Putamen (tissue), 1 donor: ENCODE measurements at places on chromosomes 5 and 9.

- DNase-seq: no peak
These were observed 230.3 kb downstream of the MPDZ start for GRCh38 chr9:13049223-13049622.

GRCh38 chr5:77358255-77359205 is 133.6 kb downstream of the WDR41 start:
- DNase-seq: no peak

DNA sequence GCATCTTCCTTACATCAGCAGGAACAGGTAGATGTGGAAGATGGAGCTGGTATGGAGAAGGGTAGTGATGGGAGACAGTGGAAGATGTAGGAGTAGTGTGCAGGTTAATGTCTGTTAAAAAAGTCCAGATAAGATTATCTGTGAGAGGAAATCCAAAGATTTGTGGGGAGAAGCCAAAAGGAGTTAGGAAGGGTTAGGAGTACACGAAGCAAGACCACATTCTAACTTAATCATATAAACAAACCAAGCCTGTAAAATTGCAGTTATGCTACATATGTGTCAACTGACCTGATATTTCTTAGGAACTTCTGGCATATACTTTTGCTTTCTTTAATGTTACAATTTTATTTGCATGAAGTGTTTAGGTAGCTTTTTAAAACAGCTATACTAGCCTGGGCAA is 142.1 kb upstream of the DMRT1 start:
- DNase-seq: no peak

DNA sequence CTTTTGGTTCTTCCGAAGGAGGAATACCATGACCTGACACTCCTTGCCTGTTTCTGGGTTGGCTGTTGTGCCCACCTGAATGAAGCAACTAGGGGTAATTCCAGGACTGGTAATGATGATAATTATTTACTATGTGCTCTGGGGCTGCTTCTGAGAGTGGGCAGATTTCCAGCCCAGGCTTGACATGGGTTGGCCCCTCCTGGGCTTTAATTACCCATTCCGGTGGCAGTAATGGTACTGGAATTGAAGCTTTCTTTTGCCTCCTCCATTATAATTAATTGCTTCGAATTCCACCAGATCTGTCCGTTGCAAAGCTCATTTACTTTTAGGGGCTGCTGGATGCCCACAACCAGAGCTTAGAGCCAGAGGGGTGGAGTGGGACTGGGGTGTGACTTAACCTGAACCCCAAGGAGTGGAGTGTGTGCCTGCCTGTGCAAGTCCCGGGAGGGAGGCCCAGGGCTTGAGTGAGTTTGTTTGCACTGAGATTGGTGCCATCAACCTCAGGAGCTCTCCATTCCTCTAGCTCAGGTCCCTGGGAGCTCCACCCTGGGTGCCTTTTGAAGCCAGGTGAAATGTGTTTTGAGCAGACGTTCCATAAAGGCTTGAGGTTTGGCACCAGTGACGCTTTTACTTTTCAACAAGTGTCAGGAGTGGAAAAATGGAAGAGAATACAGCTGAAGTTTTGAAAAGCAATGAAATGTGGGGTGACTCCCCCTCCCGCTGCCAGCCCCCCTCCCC is 214.6 kb downstream of the PDZD2 start:
- DNase-seq: no peak

DNA sequence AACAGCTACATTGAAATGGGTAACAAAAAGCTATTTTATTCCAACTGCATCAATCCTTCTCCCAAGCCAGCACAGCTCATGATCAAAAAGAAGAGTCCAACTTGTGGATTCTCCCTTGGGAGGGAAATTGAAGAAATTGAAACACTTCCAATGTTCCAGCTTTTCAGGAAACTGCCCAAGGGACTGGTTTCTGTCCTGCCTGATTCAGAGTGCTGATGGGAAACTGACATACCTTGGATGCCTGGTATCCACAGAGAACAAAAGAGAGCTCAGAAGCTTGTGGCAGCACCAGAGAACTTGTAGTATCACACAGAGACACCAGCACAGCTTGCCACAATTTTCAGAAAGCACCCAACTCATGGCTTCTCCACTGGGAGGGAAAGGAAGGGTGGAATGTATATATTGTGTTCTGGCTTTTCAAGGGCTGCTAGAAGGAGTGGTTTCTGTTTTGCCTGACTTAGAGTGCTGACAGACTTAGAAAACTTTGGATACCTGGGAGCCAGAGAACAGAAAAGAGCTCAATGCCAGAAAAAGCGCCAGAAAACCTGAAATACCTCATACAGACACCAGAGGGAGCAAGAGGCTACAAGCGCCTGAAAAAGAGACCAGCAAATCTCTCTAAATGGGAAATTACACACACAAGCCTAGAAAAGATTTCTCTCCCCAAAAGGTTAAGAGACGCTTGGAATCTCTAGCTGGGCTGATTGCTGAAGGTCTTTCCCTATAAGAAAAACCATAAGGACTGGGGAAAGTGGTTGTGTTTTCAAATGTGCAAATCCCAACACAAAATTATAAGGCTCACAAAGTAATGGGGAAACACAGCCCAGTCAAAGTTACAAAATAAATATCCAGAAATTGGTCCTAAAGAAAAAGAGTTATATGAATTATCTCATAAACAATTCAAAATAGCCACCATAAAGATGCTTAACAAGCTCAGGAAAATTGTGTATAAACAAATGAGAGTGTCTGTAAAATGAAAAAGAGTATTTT is 178.8 kb downstream of the SPOCK1 start:
- DNase-seq: peak; percentile 64
